ENCODE measurements at places on chromosomes 13 and 19.

- no peak for DNase-seq
These were observed 742 bp downstream of the NALCN start for GRCh38 chr13:101415358-101416174.

DNA sequence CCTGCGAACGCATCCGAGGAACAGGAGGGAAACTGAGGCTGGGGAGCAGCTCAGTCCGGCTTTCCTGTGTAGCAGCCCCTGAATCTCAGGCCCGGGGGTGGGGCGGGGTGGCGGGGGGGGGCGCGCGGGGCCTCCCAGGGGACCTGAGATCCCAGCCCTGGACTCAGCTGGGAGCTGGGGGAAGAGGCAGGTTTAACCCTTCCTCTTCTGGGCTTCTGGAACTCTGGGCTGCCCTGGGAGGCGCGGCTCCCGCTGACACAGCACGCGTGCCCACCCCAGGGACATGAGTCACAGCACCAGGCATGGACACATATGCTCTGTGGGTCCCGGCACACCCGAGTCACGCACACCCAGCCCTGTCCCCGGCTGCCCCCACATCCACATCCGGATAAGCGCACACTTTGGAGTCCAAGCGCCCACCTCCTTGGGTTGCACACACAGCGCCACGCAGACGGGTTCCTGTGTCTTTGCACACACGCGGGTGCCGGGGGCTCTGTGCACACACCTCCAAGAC, 3.5 kb upstream of the CIRBP start:
- DNase-seq = peak; percentile 57

GRCh38 chr13:32150239-32150638, 118.7 kb downstream of the FRY start:
- no peak for DNase-seq

DNA sequence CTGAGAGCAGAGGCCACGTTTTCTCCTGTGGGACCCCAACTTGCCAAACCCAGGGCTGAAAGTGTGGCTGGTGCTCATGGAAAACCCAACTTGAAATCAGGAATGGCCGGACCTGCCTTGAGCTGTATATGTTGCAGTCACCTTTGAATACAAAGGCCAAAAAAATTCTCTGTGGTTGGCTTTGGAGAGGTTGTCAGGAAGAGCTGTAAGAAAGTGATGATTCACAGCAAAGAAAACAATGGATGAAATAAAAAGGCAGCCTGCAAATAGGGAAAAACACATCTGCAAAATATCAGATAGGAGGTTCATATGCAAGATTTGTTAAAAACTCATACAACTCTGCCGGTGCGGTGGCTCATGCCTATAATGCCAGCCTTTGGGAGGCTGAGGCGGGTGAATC, 715.8 kb downstream of the UQCRFS1 start:
- DNase-seq = no peak

GRCh38 chr13:100394005-100394695, 194.4 kb downstream of the GGACT start:
- DNase-seq = no peak

DNA sequence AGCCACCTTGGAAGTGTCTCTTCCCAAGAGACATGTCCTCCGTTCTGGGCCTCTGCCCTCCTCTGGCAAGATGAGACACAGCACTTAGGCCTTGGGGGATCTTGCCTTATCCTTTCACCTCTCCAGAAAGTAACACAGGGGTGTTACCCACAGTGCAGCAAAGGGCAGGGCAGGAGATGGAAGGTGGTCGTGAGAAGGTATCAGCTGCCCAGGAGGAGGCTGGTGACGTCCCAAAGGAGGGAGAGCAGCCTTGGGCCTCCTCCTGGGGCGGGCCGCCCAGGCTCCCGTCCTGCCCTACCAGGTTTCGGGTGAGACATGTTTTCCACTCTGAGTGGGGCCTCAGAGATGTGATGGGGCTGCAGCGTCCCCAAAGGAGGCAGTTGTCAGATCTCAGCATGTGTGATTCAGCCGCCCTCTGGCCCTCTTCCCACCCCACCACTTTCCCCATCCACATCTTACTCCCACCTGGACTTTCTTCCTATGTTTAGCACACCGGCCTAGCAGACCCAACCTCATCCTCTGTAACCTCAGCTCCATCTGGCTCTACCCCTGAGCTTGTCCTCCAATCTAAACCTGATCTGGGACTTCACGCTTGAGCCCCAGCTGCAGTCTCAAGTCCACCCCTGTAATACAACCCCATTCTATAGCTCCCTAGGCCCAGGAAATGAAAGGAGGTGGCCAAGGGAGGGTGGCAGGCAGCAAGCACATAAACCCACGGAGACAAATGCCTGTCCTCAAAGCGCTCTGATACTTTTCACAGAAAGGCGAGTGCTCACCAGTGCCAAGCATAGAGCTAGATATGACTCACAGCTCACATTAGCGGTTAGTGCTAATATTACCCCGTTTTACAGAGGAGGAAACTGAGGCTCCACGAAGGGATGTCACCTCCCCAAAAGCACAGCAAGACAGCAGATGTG, 9.3 kb downstream of the POU2F2 start:
- DNase-seq = no peak

DNA sequence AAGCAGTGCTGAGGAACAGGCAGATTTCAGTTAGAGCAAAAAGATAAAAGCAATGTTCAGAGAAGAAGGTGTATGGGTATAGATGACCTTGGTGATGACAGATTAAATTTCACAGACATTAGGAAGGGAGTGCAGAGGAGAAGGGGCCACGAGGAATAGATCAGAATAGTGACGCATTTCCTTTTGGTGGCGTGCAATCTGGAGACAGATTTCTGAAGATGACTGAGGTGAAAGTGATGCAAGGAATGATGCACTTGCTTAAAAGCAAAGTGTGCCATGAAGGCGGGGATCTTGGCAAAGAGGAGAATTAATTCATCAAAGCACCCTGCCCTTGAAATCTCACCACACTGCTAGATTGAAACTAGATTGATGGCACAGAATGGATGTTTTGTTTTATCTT, 202.4 kb downstream of the ITGBL1 start:
- DNase-seq = no peak

DNA sequence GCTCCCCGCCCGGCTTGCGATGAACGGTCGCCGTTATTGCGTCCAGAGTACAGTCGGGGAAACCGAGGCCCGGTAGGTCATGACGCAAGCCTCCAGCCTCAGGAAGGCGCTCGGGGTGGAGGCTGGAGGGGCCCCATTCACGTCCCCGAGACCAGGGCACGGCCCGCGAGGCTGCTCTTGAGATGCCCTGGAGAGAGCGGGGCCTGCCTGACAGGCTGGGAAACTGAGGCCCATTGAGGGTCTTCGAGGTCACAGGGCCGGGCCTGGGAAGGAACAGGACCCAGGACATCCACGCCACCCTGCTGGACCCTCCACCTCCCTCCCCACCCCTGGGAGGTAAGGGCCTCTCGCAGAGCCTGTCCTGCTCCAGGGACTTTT, 367 bp downstream of the NDUFS7 start:
- DNase-seq = no peak
